ENCODE measurements at places on chromosomes 7 and 10. TPM values are rescaled to one million over a fixed set of nuclear protein-coding genes. Genes with fewer than 3 reads are reported as not detected.

The SFRP4 gene
- under 0.01 TPM for total RNA-seq

The C10orf67 gene
- total RNA-seq = under 0.01 TPM

The TDRD1 gene
- not detected for total RNA-seq

The NUTM2E gene
- total RNA-seq = not detected

The FAM107B gene
- 88.1 TPM for total RNA-seq

The FAM25A gene
- total RNA-seq = not detected

The LIPJ gene
- total RNA-seq = not detected

The ZP3 gene
- total RNA-seq = 2.8 TPM

The TCAF2 gene
- total RNA-seq = 3.8 TPM

The AKR1C4 gene
- total RNA-seq = 0.09 TPM
